CD4-positive, alpha-beta memory T cell (primary cell): ENCODE measurements at places on chromosomes 11 and 22.

GRCh38 chr11:122714004-122714403 lies 58.5 kb downstream of the UBASH3B start:
- no peak for DNase-seq

- no peak for DNase-seq
Measured at GRCh38 chr11:129373489-129373953, 2.1 kb upstream of the BARX2 start.

GRCh38 chr22:28442711-28443525 lies 236.7 kb downstream of the TTC28 start:
- no peak for DNase-seq

DNA sequence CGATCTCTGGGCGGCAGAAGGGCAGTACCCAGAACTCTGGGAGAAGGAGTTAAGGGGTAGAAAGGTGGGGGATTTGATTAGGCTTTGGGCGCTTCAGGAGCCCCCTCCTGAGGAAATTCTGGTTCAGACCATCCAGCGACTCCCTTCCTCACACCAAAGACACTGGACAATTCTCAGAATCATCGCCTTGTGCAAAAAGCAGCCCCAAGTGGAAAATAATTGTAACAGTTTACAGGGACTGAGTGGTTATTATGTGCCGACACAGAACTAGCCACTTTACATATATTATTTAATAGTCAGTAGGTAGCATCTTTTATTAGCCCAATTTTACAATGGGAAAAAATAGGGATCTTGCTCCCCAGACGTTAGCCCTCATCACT lies 662 bp upstream of the TRIM3 start:
- DNase-seq = no peak

DNA sequence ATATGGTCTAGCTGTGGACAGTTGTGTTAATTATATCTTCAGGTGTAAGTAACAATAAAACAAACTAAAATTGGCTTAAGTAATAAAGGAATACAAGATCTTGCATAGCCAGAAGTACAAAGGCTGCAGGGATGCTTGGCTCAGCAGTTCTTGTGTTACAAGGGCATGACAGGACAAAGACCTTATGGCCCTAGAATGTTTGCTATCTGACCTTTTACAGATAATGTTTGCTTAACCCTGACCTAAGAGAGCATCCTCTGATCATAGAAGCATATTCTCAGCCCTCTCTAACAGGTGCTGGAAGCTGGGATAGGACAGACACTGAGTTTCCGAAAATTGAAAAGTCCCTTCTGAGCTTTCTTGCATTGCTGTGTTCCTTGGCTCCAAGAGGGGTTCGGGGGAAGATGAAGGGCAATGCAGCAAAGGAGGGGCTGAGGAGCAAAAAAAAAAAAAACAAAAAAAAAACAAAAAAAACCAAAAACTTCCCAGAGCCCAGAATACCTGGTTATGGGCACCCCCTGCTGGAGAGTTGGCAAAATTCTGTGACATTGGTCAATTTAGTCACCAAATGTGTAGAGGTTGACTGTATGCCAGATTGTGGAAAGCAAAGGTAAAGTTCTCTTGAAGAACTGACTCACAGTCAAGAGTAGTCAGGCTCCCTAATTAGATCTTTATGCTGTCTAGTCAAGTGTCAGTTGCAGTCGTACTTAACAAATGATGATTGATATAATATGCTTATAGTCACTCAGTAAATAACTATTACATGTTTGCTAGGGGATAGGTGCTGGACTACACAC lies 10.4 kb upstream of the HIKESHI start:
- DNase-seq = peak; percentile 49

- no peak for DNase-seq
Measured at GRCh38 chr11:71311176-71311925, 59.0 kb upstream of the SHANK2 start.

DNA sequence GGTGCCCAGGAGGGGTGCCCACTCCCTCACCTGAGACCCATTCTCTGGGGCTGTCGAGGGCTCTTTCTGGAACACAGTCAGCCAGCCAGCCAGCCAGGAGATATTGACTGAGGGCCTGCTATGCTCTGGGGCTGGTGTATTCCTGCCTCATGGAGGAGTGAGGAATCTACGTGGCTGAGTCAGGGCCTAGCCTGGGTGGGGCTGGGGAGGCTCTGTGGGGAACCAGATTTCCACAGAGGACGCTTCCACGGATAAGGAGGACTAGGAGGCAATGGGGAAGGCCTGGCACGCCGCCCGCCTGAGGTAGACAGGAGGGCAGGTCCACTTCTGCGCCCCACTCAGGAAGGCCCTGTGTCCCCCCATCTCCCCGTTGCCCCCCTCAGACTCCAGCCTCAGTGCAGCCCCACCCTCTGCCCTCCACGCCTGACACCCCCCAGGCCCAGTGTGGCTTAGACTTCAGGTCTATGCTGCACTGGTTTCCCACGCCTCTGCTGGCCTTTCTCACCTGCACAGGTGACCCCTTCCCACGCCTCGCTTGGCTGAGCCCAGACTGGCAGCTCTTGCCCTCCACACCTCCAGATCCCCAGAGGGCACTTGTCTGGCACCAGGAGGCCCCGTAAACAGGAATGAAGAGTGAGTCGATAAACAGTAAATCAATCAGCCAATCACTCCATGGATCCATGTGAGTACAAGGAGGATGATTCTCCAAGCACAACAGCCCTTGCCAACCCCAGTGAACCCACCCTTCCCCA lies 37.5 kb downstream of the MACROD1 start:
- DNase-seq = no peak

GRCh38 chr11:72561856-72562255 lies 112.4 kb downstream of the PDE2A start:
- no peak for DNase-seq

DNA sequence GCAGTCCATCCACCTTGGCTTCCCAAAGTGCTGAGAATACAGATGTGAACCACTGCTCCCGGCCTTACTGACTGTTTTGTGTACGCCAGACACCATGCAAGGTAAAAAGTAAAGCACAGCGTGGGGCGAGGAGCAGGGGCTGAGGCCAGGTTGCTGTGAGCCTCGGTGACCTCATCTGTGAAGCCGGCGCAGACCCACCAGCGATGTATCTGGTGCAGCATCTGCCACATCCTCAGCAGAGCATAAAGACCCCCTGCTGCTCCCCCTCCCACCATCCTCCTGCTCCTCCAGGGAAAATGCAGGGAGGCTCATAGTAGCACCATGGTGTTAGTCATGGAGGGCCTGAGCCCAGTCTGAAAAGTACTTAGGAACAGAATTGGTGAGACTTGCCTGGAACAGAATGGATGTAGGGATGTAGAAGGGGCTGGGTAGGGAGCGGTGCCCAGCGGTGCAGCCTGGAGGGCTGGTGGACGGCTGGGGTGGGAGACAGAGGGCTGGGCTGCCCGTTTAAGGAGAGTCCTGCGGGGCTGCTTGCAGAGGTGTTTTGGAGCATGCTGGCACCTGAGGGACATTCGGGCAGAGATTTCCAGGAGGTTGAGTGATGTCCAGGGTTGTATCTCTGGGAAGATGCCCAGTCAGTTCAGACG lies 462.4 kb downstream of the BRD1 start:
- DNase-seq = no peak

- DNase-seq = no peak
Measured at GRCh38 chr11:123559523-123559955, 94.9 kb downstream of the SCN3B start.

DNA sequence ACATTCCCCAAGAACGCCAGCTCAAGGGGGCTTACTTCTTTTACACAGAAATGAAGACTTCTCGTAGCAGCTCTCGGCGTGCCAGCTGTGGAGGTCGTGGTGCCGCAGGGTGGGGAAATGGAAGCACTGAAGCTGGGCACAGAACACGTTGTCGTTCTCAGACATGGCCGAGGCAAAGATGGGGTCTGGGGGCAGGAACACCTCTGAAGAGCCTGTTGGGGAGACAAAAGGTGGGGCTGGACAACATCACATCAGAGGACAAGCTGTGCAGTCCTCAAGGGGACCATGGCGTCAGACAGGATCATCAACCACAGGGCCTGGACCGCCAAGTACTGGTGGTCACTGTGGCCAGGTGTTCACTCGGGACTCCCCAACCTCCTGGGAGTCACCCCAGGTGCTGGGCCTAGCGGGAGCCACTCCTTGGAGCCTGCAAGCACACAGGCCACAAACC lies 65.2 kb downstream of the DGCR2 start:
- no peak for DNase-seq

DNA sequence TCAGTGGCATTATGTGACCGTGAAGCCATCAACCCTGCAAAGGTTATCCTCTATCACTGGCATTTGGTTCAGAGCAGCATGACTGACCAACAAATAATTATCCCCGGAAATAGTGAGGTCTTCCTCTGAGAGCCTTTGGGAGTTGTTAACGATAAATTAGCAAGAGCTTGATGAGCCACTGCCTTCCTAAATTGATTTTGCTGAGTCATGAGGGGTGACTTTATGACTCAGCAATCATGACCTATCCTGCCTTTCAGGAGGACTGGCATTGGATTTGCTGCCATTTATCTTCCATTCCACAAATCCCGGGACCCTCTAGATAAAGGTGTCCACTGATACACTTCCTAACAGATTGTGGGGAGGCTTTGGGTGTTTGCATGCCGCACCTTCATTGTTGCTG lies 80.8 kb upstream of the MTNR1B start:
- DNase-seq = no peak

DNA sequence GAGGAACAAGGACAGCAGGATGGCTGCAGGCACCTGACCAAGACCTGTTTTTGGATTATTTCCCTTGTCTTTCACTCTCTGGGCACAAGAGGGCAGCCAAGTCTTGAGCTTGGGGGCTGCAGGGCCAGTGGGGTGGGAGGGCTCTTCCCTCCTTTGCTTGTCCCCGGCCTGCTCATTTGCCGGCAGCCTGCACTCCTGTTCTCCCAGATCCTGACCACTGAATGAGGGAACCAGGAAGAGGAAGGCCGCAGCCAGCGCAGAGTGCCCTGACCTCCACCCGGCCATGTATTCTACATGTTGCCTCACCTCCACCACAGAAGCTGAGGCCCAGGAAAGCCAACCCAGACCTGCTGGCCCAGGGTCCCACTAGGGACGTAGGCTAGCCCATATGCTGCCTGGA lies 15.5 kb upstream of the NNMT start:
- no peak for DNase-seq

- no peak for DNase-seq
Measured at GRCh38 chr11:8759634-8760033, 77.0 kb downstream of the RPL27A start.

DNA sequence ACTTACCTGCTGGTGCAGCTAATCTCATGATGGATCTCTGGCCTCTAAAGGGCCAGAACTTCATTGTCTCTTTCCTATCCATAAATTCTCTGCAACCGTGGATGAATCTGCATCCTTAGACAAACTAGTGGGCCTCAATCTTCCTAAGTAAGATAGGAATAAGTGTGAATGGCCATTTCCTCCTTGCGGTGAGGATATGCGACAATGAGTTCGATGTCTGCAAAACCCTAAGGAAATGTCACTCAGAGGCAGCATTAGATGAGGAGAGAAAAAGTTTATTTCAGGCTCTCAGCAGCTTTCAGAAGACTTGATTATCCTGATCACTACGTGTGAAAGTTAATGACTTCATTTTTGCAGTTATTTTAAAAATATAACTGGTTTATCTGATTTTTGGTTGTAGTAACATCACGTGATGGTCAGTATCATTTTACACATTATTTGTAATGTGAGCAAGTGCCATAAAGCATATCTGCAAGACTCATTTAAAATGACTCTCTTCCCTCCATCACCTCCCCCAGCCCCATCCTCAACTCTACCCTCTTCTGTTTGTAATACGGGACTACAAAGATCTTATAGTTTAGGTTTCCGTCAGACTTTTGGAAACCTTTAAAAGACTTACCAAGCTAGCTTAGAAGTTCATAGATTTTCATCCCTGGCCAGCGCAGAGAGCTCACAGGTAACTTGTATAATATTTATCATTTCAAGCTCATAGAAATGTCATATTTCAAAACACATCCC lies 10.2 kb downstream of the GRAP2 start:
- no peak for DNase-seq

DNA sequence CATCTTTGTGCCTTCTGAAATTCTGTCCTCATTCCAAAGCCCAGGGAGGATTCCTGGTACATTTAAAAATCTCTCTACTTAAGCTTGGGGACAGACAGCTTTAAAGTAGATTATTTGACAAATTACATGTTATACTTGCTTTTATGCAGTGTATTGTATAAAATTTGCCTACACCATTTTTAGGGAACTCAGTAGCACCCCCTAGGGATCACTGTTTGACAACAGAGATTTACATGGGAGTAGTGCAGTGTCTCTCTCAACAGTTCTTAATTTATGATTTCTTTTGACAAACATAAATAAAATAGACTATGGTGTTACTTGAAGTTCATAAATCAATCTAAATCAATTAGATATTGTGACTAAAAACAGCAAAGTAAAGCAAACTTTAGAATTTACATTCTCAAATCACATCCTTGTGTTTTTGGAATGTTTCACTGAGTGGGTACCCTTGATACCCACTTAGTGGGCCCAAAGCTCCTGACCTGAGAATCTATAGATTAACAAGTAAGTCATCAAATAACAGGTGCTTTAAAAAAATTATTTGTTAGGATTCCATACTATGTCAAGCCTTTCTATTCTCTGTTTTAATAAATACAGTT lies 428.8 kb downstream of the DYNC2H1 start:
- DNase-seq = no peak

DNA sequence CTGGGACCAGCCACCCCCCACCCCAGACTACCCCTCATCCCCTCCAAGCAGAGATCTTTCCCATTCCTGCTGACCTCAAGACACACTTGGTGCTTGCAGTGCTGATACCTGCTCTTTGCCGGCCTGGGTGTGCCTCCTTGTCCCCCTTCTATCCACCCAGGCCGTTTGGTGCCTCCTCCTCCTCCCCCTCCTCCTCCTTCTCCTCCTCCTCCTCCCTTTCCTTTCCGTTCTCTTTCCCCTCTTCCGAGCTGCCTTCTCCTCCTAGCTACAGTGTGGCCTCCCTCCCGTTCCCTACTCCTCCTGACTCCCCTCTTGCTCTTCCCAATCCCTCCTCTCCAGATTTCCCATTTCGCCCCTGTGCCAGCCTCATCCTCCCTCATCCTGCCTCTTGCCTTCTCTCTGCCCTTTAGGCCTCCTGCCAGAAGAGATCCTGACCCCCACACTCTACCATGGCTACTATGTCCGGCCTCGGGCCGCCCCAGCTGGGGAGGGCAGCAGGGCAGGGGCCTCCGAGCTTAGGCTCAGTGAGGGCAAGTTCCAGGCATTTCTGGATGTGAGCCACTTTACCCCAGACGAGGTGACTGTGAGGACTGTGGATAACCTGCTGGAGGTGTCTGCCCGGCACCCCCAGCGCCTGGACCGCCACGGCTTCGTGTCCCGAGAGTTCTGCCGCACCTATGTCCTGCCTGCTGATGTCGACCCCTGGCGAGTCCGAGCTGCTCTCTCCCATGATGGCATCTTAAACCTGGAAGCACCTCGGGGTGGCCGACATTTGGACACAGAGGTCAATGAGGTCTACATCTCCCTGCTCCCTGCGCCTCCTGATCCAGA lies 712 bp downstream of the HSPB2 start:
- no peak for DNase-seq

- no peak for DNase-seq
Measured at GRCh38 chr11:121253951-121254350, 38.6 kb upstream of the SC5D start.

GRCh38 chr11:133897331-133897650 lies 52.0 kb upstream of the SPATA19 start:
- DNase-seq = no peak
